ENCODE measurements at places on chromosomes 11 and 22.

DNA sequence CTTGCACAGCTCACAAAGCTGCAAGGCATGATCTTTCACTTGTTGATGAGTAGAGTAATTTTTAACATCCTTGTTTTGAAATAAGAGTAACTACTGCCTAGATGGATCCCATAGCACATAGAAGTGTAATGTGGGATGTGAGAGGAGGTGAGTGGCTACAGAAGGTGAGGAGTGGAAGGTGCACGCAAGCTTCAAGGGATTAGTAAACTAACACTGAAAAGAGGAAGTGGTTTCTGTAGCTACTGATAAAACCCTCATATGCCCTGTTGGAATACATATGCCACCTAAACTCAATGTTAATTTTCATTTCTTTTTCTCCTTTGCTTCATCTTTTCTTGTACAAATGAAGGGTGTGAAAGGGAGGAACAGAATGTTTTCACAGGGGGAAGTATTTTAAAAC lies 22.0 kb upstream of the CTSC start:
- DNase-seq: no peak

DNA sequence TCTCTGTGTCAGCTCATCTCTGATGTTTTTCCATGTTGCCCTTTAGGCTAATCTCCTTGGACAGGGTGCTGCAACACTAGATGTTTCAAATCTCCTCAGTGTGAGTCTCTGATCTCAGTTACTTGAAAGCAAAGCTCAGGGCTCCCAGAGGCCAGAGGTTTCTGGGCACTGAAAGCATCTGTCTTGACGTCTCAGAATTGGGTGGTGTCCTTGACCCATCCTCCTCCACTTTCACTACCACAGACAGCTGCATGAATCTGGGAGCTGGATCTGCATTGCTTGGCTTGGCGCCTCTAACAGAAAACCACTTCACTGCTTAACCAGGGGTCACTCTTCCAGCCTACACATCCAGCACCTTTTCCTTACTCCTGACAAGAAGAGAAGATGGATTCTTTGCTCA lies 399.4 kb downstream of the NXPE2 start:
- DNase-seq: no peak

GRCh38 chr11:107017433-107018218 lies 650 bp downstream of the GUCY1A2 start:
- peak; percentile 85 for DNase-seq

GRCh38 chr11:17571431-17572358 lies 24.6 kb downstream of the OTOG start:
- DNase-seq: no peak

- DNase-seq: no peak
These were observed 141.7 kb downstream of the FAM76B start for GRCh38 chr11:95647871-95648270.

- DNase-seq: no peak
These were observed 25.5 kb downstream of the UVRAG start for GRCh38 chr11:75840522-75840921.

DNA sequence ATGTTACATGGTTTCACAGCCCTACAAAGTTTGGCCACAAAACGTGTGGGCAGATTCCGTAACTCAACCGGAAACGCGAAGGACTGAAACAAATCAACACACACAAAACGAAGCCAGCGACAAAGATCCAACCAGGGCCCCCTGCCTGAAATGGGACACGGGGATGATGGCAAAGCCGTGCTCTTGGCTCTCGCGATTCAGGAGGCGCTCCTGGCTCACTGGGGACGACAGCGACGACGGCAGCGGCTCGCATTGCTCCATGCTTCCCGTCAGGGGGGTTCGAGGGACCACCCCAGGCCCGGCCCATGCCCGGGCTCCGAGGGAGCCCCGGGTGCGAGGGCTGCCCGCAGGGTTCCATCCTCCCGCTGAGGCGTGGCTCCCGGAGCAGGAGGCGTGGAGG lies 4786.8 kb upstream of the OR11H1 start:
- DNase-seq: no peak

Data from WERI-Rb-1 (cell line).